ENCODE measurements at places on chromosomes 6 and 20.

DNA sequence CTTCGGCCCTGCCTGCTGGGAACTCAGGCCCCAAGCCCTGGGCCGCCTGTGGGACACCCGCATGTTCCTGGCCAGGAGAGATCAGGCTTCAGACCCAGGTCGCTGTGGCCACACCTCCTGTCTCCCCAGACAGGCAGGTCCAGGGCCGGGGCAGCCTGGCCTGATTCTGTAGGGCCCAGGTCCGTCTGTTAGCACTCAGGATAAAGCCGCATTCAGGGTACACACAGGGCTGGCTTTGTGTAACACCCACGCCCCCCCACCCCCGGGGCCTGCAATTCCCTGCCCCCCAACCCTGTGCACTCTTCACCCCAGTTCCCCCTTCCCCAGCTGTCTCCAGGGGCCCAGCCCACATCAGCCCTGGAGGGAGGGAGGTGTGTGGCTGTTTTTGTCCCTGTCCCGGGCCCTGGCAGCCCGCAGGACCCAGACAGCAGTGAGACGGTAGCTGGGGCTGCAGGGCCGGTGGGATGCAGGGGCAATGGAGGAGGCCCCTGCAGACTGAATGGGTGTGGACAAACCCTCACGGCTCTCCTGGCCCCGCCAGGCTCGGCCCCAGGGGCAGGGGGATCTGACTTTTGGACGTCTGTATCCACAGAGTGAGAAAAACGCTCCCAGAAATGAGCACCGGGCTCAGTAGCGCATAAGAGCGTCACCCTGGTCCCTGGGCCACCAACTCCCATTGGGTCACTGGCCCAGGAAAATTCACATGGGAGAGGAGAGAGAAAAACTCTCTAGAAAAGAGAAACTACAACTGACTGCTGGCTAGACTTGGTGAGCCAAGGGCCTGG is 42.4 kb upstream of the ZBP1 start:
- no peak for DNase-seq

DNA sequence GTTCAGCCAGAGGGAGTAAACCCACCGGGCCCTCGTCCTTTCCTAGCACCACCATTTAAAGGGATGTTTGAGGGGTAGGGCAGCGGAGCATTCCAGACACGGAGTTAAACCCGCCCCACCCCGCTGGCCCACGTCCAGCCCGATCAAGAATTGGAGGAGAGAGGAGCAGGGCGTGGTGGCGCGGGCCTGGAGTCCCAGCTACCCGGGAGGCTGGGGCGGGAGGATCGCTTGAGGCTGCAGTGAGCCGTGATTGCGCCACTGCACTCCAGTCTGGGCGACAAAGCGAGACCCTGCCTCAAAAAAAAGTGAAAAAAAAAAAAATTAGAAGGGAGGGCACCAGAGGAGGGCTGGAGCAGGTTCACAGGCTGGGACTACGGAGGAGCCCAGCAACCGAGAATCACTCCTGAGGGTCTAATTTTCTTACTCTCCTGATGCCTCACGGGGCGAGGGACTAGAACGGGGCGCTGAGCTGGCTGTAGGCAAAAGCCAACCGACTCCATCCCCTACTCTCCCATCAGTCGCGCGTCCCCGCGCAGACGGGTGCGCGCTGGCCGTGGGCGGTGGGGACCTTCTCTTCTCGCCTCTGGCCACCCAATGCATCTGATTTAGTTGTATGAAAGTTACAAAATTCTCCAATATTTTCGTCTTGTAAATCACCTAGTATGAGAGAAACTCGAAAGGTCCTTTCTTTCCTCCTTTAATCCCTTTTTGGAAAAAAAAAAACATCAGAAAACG is 6.1 kb upstream of the HSPA1B start:
- DNase-seq, result no peak

- DNase-seq, result no peak
Observed at GRCh38 chr6:1614448-1615150, 4.9 kb downstream of the FOXC1 start.

- DNase-seq, result no peak
Observed at GRCh38 chr6:125188594-125189203, 35.1 kb downstream of the TPD52L1 start.

DNA sequence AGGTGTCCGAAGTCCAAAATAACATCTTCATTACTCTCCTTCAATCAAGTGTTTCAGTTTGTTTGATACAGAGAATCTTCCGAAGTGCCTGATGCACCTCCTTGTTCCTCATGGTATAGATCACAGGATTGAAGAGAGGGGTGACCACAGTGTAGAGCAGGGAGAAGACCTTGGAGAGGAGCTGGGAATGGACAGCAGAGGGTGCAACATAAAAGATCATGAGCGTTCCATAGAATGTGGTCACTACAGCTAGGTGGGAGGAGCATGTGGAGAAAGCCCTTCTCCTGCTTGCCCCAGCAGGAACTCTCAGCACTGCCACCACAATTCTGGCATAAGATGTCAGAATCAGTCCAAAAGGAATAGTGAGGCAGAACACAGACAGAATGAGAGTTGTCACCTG is 11.9 kb downstream of the OR12D1 start:
- DNase-seq, result no peak

- DNase-seq, result no peak
Observed at GRCh38 chr6:7041511-7042026, 66.2 kb upstream of the RREB1 start.

- no peak for DNase-seq
Observed at GRCh38 chr6:84403545-84403944, 176.1 kb upstream of the CEP162 start.

DNA sequence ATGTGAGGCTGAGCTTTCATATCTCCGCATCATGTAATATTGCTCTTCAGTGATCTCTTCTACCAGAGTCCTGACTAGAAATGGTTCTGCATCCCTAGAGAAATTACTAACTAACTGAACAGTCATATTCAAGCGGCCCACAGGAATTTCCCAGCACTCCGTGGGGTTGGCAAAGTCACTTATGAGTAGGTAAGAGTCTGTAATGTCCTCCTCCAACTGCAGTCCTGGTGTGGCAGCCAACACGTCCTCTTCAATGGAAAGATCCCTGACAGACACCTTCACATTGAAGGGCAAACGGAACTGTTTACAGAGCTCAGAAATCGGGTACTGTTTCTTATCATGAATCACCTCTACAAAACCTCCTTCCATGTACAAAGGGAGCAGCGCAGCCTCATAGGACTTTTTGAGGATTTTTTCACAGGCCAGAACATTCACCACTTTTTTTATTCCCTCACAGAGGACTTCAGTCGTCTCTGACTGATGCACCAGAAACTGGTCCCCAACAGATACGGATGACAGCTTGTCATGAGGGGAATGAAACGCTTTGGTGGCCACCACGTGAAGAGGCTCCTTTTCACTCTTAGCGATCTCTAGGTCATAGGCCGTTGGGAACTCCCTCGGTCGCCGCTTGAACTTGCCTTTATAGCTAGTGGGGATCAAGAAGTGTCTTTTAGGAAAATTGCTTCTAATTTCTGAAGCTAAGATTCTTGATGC is 87.7 kb downstream of the THEMIS start:
- DNase-seq, result no peak

DNA sequence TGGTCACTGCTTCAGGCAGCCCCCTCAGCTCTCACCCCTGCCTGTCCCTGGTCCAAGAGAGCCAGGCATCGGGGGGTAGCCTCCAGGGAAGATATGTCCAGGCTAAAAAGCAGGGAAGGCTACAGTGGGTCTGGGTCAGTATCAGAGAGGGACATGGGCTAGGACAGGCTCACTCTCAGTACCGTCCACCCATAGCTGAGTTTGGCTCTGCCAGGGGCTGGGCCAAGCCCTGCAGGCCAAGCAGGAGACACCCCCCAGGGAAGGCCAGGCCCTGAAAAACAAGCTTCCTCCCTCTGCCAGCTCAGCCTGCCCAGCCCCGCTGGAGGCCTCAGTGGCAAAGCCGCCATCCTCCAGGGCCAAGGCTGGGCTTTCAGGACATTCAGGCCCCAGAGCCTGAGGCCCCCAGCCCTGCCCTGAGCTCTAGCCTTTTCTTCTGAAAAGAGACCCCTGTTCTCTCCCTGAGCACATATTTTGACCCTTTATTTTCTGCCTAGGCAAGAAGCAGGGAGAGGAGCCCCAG is 28.6 kb upstream of the TGM2 start:
- no peak for DNase-seq

DNA sequence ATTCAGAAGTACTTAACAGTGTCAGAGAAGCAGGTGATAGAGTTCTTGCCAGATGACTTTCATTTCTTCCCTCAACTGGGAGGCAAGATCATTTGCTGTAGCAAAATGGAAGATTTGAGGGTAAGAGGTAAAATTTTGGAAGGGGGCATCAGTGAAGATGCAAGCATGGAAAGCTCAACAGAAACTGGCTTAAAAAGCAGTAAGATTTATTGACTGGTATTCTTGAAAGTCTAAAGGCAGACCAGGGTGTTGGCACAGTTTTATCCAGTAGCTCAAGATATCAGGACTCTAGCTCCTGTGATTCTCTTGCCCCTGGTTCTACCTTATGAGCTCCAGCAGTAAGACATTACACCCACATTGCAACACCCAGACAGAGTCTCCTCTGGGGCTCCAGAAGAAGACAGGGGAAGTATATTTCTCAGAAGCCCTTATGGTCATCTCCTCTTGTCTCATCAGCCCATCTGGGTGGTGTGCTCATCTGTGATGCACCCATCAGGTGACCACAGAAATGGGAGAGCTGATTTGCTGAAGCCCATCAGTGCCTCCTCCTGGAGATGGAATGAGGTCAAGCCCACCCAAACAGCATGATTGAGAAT is 16.0 kb upstream of the MOCS1 start:
- DNase-seq, result no peak

- no peak for DNase-seq
Observed at GRCh38 chr6:119280668-119281067, 68.9 kb downstream of the MAN1A1 start.

GRCh38 chr6:16045238-16045637 is 83.6 kb upstream of the MYLIP start:
- DNase-seq, result no peak

GRCh38 chr6:3848925-3849605 is at the start of gene FAM50B:
Gene FAM50B (plus strand): TSS chr6:3849373. CDS start chr6:3849812, 439 bp downstream.
- DNase-seq, result peak; percentile 47

GRCh38 chr20:48193627-48194425 is 408.5 kb upstream of the SULF2 start:
- no peak for DNase-seq

DNA sequence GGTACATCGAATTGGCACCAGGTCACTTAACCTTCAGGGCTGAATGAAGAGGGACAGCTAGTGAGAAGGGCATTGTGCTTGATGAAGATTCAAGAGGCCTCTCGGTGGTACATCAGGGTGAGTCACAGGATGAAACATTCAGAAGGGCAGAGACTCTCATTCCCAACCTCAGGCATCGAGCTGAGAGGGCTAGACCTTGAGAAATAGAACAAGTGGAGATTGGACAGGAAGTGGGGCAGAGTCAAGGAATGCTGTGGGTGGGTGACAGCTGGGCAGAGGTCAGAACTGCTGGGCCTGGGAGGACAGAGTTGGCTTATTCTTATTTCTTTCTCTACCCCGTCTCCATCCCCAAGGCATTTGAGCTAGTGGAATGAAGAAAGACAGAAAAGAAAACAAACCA is 126.0 kb downstream of the SCML4 start:
- no peak for DNase-seq

GRCh38 chr6:108952776-108953486 is 104.7 kb downstream of the ARMC2 start:
- DNase-seq, result no peak

DNA sequence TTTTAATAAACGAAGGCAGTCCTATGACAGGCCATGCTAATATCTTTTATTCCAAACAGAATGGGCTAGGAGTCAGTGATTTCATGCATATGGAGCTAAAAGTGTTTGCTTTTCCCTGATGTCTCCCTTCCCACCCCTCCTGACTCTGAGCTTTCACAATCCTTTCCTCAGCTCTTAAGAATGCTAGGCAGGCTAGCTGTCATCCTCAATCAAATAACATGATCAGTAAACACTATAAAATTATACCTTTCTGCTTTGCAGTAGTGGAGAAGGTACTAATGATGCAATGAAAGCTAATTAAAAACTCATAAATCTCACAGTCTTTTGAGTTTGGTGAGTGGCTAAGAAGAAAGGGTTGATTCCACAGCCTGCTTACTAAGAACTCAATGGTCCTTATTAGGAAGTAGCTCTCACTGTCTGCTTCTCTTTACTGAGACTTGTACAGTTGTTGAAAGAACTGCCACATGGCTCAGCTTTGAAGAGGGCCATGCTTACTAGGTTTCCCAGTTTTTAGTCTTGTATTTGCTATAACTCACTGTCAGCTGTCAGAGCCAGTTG is 250.9 kb upstream of the JAG1 start:
- DNase-seq, result no peak

DNA sequence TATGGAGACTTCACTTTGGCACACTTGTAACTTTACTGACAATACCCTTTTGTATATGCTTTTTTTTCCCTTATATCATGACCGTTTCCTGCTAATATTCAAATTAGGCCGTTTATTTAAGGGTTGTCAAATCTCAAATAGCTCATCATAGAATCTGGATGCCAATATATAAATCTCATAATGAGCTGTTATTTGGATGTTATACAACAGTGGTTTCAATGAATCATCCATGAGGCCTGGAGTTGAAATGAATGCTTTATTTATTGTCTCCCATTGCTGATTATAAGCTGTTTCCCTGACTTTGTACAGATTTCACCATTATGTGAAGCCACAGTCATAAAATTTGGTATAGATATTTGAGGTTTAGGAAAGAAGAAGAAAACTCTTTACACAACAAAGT is 256.1 kb downstream of the PLCB1 start:
- no peak for DNase-seq

- no peak for DNase-seq
Observed at GRCh38 chr6:163627274-163628062, 212.9 kb downstream of the QKI start.

- DNase-seq, result no peak
Observed at GRCh38 chr6:158042245-158042798, 60.7 kb downstream of the SYNJ2 start.

DNA sequence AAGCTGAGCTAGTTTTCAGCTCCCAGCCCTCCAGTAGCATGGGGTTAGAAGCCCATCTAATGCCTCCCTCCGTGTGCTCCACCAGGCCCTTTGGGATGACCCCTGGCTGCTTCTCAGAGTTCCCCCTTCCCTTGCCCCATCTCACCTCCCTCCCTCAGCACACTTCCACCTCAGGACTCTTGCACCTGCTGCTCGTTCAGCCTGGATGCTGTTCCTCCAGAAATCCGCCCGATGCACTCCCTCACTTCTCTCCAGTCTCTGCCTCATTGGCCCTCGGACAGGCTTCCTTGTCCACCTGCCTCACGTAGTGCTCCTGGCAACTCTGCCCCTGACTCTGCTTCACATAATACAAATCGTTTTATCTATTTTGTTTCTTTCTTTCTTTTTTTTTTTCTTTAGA is 26.8 kb downstream of the FGD2 start:
- DNase-seq, result no peak

GRCh38 chr20:17885544-17885943 is 83.0 kb downstream of the SNX5 start:
- no peak for DNase-seq

DNA sequence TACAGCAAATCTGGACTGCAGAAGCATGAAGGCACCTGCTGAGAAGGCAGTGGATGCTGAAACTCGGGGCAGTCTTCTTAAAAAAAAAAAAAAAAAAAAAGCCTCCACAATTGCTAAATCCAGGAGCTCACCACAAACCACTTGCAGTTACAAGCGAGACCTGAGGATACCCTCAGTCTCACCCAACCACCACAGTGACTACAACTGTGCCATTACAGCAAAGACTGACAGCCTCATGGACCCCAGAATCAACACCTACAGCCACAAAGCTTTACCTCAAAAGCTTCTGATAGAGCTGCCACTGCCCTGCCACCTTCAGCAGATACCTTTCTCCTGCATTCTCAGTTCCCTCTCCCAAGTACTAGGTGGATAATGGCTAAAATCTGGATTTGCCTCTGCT is 9.0 kb downstream of the COL21A1 start:
- no peak for DNase-seq

Data from NCI-H2081 treated with DMSO at 0.1 percent for 48 hours (cell line).